HTR-8/SVneo (cell line): ENCODE measurements at places on chromosomes 11 and 22.

- peak; percentile 44 for DNase-seq
Measured at GRCh38 chr11:47607380-47607779, 13.2 kb upstream of the C1QTNF4 start.

- no peak for DNase-seq
Measured at GRCh38 chr11:73267906-73268540, 4.1 kb upstream of the P2RY6 start.

GRCh38 chr11:35632301-35632700, 14.0 kb downstream of the FJX1 start:
- no peak for DNase-seq

DNA sequence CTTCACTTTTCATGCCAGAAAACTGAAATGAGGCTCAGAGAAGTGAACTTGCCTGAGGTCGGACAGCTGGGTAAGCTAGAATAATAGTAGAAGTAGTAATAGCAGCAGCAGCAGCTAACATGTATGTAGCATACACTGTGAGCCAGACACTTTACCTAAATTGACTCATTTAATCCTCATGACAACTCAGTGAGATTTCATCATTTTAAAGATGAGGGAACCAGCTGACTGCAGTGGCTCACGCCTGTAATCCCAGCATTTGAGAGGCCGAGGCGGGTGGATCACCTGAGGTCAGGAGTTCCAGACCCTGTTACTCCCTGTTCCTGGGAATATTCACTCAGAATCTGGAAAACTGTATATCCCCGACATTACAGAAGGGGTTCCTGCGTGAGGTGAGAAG, 154.5 kb downstream of the DBX1 start:
- DNase-seq = no peak

DNA sequence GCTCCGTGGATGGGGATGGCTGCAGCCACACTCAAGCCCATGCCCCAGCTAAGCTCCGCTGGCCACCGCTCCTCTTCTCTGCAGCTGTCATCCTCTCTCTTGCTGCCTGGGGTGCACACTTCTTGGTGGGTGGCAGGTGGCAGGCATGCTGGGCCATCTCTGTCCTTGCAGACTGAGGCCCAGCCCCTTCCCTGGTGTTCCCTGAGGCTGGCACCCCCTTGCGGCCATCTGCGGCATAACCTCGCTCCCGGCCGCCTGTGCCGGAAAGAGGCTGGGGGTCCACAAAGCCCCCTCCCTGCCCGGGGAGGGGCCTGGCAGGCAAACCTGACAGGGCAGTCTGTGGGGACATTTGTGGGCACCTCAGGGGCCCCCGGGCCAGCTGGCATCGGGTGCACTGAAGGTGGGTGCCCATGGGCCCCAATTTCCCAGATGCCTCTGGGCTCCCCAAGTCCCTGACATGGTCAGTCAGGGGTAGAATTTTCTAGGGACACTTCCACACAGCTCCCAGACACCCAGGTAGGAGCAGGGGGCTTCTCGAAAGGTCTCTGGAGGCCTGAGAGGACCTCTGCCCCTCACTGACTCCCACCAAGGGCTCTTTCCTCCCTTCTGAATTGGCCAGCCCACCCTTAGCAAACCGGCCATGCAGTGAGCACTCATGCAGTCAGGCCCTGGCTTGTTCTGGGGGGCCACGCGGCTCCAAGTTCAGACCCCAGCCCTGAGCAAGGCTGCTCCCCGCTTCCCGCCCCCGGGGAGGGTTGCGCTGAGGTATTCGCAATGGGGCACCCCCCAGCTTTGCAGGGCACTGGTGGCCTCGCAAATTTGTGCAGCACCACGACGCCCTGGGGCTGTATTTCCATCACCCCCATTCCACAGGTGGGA, 23.5 kb upstream of the TH start:
- peak; percentile 66 for DNase-seq

- no peak for DNase-seq
Measured at GRCh38 chr22:17343766-17344165, 25.5 kb upstream of the CECR2 start.

- DNase-seq = no peak
Measured at GRCh38 chr11:9144828-9145227, 53.4 kb upstream of the SCUBE2 start.

GRCh38 chr11:109968781-109969180, 124.4 kb upstream of the ZC3H12C start:
- DNase-seq = no peak

DNA sequence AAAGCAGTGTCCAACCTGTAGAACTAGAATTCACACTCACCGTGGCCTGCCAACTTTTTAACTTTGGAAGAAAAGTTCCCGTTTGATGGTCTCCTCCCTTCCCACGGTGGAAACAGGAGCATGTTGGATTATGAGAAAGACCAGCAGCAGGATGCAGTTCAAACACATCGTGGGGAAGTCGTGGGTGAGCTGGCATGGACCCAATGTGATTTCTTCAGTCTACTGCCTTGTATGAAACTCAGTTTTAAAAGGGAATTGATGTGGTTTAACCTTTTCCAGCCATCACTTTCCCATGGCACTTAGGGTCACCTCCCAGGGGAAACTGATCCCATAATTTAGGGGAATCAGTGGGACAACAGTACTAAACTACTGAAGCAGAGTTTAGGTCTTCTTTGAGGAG, 318.3 kb downstream of the CADM1 start:
- DNase-seq = no peak
